Psoas muscle (tissue), 8 donors: ENCODE measurements at places on chromosomes 7 and 10. TPM values are rescaled to one million over a fixed set of nuclear protein-coding genes. Genes with fewer than 3 reads are reported as not detected.
A peak's percentile ranks its signal among the peaks of the same experiment; 100 is the strongest.

PIP gene
- polyA plus RNA-seq, result 0.18 TPM

PDE1C gene
- 0.39 TPM for polyA plus RNA-seq

COL1A2 gene
- 10.8 TPM for polyA plus RNA-seq

IFRD1 gene
- polyA plus RNA-seq, result 34.7 TPM

ANKRD16 gene
- 4.0 TPM for polyA plus RNA-seq

NEUROD6 gene
- not detected for polyA plus RNA-seq

SPDYE6 gene
- 0.08 TPM for polyA plus RNA-seq

LIPA gene
- 10.3 TPM for polyA plus RNA-seq

GRCh38 chr10:29276251-29276850, 12.5 kb upstream of the LYZL1 start:
- no peak for DNase-seq

- no peak for DNase-seq
Measured at GRCh38 chr7:22361795-22362194, 4.8 kb upstream of the RAPGEF5 start.

DNA sequence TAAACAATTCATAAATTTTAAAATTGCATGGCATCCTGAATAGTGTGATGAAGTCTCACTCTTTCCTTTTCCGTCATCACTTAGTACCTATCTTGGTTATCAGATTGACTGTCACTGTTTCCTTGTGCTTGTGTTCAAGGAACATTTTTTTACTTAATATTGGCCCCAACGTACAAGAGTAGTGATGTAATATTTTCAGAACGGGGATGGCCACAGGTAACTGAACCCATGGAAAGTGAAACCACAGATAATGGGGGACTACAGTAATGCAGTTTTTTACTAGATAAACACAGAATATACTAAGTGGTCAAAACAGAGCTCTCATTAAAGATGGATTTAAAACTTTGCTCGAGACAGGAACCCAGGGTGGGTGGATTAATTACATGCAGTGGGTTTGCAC, 85.4 kb downstream of the MACC1 start:
- DNase-seq, result no peak

- no peak for DNase-seq
Measured at GRCh38 chr10:86536294-86536861, 14.8 kb upstream of the WAPL start.

GRCh38 chr7:29626730-29627129, 63.1 kb downstream of the PRR15 start:
- DNase-seq, result no peak

- DNase-seq, result peak; percentile 52
Measured at GRCh38 chr7:33107136-33108066, 1.8 kb downstream of the RP9 start.

GRCh38 chr10:124091646-124092249, 1.6 kb downstream of the CHST15 start:
- DNase-seq, result peak; percentile 74

DNA sequence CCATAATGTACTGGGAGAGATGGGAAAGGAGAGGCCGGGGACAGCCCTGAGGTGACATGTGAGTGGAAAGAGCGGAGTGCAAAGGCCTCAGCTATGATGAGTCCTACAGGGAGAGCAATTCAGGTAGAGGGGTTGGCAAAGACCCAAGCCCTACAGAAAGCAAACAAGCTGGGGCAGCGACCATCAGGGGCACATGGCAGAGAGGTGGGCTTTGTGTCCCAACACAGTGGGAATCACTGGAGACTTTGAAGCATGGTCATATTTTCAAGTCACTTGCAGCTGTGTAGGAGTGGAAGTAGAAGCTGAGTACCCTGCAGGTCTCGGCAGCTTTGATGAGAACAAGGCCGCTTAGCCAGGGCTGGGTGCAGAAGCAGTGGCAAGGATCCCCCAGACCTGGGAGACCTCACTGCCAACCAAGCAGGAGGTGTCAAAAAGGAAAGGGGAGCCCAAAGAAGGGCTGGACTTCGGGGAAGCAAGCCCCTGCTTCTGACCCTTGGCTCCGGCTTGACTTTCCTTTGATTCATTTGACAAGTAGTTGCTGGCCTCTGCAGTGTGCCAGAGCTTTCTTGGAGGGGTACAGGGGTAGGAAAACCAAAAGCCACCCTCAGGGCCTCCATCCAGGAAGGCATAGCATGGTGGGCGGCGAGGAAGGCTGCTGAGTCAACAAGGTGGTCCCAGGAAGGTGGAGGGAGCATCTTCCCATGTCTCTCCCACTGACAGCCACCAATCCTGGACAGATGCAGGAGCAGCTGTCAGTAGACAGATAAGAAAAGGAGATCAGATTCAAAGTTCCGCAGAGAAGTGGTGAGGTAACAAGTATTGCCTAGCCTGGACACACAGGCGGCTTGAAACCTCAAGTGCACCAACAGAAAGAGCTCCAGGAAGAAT, 1.9 kb upstream of the PGAM2 start:
- peak; percentile 11 for DNase-seq

DNA sequence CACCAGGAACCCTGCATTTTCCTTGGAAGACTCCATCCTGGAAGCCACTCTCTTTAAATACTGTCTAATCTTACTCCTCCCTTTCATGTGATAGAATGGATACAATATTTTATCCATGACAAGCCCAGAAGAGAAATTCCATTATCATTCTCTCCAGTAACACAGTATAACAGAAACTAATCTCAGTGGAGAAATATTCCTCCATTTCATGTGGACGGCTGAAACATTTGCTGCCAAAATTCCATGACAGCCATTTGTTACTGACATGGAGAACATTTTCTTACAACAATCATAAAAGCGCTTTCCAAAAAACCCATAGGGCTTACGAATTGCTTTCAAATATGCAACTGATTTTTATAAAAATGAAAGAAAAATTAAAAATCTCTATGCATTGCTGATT, 392.8 kb upstream of the KLF6 start:
- no peak for DNase-seq

- DNase-seq, result no peak
Measured at GRCh38 chr10:98256692-98257091, 11.3 kb downstream of the LOXL4 start.

GRCh38 chr10:44020322-44021111, 364.4 kb downstream of the CXCL12 start:
- DNase-seq, result peak; percentile 66
